Lung microvascular endothelial cell (primary cell): ENCODE measurements at places on chromosomes 4 and X. TPM values are rescaled to one million over a fixed set of nuclear protein-coding genes. Genes with fewer than 3 reads are reported as not detected.
A peak's percentile ranks its signal among the peaks of the same experiment; 100 is the strongest.

GRCh38 chrX:96883608-96884007, at the start of gene RPA4:
Gene RPA4, plus strand, starts transcription at chrX:96883908. Its CDS starts 403 bp downstream, at chrX:96884311.
- DNase-seq, result no peak

- DNase-seq, result no peak
Measured at GRCh38 chr4:160184884-160185283, 1082.0 kb downstream of the RAPGEF2 start.

GRCh38 chr4:176760471-176760870, 32.3 kb downstream of the VEGFC start:
- DNase-seq, result no peak

DNA sequence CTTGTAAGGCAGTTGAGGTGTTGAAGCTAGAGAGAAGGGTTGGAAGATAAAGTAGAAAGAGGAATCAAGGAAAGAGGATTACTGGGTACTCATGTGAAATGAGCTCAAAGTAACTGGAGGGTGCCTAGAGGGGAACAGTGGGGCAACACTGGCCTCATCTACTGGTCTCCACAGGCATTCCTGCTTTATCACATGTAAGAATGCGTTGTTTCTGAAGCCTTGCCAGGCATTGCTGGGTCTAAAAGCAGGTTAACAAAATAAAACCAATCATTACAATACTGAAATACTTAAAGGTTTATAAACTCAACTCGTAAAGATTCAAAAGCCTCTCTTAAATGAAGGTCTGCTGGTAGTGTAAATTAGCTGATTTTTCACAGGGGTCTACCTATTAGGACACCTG, 96.0 kb downstream of the FANCB start:
- no peak for DNase-seq

DNA sequence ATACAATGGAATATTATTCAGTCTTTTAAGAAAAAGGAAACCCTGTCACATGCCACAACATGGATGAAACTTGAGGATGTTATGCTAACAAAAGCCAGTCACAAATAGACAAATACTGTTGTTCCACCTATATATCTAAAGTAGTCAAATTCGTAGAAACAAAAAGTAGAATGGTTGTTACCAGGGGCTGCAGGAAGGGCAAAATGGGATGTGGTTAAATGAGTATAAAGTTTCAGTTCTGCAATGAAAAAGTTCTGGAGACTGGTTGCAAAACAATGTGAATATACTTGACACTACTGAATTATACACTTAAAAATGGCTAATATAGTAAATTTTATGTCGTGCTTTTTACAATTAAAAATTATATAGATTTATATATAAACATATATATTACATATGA, 12.2 kb downstream of the SPOCK3 start:
- no peak for DNase-seq

GRCh38 chr4:51925307-51925706, 82.4 kb downstream of the DCUN1D4 start:
- DNase-seq, result no peak

- no peak for DNase-seq
Measured at GRCh38 chr4:6177587-6178197, 22.7 kb downstream of the JAKMIP1 start.

DNA sequence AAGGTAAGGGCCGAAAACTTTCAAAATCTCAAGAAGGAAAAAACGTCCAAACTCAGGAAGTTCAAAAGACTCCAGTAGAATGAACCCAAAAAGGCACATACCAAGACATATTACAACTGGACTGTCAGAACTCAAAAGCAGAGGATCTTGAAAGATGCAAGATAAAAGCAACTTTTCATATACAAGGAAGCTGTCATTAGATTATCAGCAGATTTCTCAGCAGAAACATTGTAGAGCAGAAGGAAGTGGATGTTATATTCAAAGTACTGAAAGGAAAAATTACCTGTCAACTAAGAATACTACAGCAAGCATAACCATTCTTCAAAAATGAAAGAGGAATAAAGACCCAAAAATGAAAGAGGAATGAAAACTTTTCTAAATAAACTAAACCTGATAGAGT, 224.9 kb downstream of the FAT4 start:
- DNase-seq, result no peak

DNA sequence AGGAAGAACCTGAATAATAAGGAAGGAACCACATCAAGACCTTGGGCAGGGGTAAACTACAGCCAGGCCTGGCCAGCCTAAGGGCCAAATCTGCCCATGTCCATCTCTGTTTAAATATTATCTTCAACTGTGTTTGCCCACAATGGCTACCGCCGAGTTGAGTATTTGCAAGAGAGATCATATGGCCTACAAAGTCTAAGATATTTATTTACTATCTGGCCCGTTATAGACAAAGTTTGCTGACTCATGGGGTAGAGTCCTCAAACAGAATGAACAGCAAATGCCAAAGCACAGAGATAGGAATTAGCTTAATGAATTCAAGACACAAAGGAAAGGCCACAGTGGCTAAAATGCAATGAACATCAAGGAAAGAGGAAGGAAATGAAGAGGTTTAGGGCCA, 44.8 kb downstream of the RPS6KA3 start:
- DNase-seq, result no peak

GRCh38 chr4:80717204-80717603, 313.3 kb upstream of the BMP3 start:
- no peak for DNase-seq

- peak; percentile 91 for DNase-seq
Measured at GRCh38 chr4:38210396-38211114, 250.4 kb downstream of the PTTG2 start.

GRCh38 chr4:7045961-7046921, 3.1 kb downstream of the TADA2B start:
- no peak for DNase-seq

GRCh38 chr4:39285853-39286252, 80.3 kb downstream of the RFC1 start:
- peak; percentile 4 for DNase-seq

DNA sequence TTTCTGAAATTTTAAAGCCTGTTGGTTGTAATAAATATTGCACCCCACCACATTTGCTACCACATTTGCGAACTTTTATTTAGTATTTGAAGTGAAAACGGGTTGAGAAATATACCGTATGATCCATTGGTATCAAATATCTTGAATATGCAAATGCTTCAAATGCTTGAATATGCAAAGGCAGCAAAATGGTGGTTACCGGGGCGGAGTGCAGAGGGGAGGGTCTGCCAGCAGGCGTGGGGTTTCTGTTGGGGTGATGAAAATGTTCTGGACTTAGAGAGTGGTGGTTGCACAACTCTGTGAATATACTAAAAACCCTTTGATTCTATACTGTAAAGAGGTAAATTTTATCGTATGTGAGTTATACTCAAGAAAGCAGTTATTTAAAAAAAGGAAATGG, 35.3 kb downstream of the SHROOM2 start:
- no peak for DNase-seq

- DNase-seq, result peak; percentile 24
Measured at GRCh38 chrX:56281789-56282188, 49.6 kb downstream of the KLF8 start.

- no peak for DNase-seq
Measured at GRCh38 chrX:101210630-101211029, 9.0 kb upstream of the DRP2 start.

DNA sequence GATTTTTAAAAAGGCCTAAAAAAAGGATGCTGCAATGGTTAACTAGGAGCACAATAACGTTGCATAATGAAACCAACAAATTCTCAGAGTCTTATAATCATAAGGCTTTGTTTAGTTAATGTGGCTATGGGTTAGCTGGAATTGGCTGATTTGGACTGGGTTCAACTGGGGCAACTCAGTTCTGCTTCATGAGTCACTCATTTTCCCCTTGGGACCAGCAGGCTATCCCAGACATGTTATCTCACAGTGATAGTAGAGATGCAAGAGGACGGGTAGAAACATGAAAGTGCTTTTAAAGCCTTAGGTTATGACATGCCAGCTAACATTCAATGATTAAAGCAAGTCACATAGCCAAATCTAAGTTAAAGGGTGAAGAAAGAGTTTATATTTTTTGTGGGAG, 189.2 kb upstream of the GK2 start:
- no peak for DNase-seq

GRCh38 chrX:45873781-45874180, 671.4 kb downstream of the ZNF674 start:
- no peak for DNase-seq

IL9R gene
- not detected in 2 replicates for total RNA-seq

TEC gene
- total RNA-seq, result 0.22 and 1.8 TPM in 2 replicates

VCX3A gene
- total RNA-seq, result not detected in 2 replicates

LRAT gene
- total RNA-seq, result not detected in 2 replicates

XPNPEP2 gene
- not detected in 2 replicates for total RNA-seq

SORBS2 gene
- total RNA-seq, result 94.8 and 143 TPM in 2 replicates

GATA1 gene
- not detected in 2 replicates for total RNA-seq

PPA2 gene
- total RNA-seq, result 34.9 and 45.1 TPM in 2 replicates

TGIF2LX gene
- total RNA-seq, result not detected in 2 replicates

ADRA2C gene
- under 0.01 TPM in 2 replicates for total RNA-seq

BANK1 gene
- total RNA-seq, result under 0.01 TPM in 1 of 2 replicates, not detected in the other

TSPAN7 gene
- total RNA-seq, result 3.5 and 38.1 TPM in 2 replicates
